Activated T-cell treated with anti-CD3 and anti-CD28 coated beads for 1 hour (primary cell): ENCODE measurements at places on chromosomes 4 and X.

DNA sequence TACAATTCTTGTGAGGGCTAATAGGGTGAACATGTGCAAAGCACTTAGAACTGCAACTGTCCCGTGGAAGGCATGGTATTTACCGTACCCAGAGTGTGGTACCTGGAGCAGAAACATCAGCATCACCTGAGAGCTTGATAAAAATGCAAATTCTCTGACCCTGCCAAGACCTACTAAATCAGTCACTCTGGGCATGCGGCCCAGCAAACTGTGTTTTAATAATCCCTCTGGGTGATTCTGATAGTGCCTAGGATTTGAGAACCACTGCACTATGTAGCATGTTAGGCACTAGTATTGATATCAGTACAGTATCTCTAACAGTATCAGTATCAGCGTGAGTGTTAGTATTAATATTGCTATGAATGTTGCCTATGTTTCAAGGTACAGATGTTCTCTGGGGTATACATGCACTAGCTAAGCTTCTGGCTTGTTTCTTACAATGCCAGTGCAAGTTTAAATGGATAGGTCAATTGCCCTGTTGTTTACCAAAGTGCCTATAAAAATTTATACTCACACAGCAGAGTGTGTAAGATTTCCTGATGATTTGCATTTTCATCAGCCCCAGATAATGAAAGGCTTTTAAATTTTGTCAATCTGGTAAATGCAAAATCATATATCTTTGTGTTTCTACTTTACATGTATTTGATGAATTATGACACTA, 354.0 kb downstream of the HS3ST1 start:
- DNase-seq: no peak

- DNase-seq: no peak
Measured at GRCh38 chr4:189374176-189374575, 566.5 kb upstream of the FRG1 start.

DNA sequence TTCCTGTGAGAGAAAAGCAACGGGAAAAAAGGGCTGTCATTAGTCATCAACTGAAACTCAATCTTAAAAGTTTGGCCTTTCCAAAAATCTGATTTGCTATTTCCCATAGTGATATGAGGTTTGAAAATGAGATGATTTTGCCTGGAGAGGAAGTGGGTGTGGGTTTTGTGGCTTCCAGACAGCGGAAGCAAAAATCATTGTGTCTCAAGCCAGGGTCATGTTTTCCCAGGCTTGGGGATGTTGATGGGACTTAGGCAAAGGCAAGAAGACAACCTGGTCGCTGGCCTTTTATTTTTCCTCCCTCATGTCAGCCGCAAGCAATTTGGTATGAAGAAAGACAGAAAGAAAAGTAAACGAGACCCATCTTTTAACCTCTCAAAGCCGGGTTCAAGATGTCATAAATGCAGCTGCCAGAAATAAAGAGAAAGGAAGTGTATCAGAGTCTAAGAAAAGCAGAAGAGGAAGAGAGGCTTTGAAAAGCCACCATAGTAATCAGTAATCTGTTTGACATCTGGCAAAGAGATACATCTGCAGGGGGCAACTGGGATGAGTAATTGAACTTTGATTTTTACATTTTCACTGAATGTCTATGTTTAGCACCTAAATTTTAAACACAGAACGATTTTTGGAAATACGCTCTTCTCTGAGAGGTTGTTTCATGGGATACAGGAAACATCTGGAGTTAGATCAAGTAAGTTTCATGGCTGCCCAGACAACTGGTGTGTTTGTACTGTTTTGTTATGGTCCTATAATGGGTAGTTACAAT, 521.6 kb upstream of the SLIT2 start:
- DNase-seq: no peak

DNA sequence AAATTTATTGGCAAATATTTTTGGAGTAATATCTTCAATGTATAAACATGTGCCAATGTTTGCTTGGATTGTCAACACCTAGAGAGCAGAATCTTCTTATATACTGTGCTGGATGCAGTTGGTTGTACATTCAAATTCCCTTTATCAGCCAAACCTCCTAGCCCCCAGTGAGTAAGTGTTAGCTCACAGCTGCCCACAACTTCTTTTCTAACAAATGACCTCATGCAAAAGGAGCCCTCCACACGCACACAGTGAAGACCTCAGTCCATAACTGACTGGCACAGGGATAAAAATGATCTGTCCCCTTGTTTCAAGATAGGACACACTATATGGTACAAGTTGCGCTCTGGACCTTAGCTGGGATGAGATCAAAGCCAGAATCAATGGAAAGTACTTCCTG, 458.0 kb upstream of the NWD2 start:
- DNase-seq: no peak

DNA sequence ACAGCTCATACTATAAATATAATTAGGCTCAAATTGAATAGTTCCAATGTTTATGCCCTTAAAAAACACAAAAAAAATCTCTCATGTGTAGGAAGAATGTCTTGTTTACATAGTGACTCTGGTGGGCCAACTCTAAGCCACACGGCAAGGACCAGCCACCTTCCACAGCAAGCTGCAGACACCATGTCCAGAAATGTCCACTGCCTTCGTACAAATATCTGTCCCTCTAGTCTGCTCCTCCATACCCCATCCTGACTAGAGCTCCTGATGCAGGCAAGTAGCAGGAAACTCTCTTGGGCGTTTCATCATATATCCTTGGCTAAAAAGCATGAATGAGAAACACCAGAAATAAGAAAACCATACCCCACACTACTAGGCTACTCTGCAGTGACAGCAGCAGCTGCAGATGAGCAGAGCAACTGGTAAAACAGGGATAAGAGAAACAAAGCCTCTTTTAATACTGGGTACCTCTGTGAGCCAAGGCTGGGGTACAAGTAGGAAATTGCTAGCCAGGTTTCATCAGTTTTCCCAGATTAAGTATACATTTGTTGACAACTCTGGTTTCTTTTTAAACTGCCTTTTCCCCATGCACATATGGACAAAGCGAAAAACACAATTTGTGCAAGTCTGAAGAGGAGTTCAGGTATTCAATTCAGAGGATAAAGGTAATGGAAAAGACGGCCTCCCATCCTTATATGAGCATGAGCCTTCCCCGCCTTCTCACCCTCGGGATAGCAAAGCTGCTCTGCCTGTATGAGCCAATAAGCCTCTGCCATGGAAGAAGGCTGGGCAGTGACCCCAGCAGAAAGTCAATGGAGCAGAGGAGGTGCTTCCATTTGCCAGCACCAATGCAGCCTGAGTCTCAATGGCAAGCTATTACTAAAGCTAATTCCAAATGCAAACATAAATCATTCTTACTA, 245.4 kb downstream of the DCLK2 start:
- DNase-seq: no peak

GRCh38 chrX:24002792-24003191, 24.2 kb downstream of the KLHL15 start:
- no peak for DNase-seq

GRCh38 chr4:47486231-47486673, 1.2 kb downstream of the ATP10D start:
- no peak for DNase-seq

- no peak for DNase-seq
Measured at GRCh38 chrX:30779453-30780030, 109.5 kb downstream of the TAB3 start.

GRCh38 chr4:105470766-105471165, 3.1 kb downstream of the PPA2 start:
- no peak for DNase-seq

GRCh38 chr4:188091-188490, 63.8 kb downstream of the ZNF718 start:
- DNase-seq: no peak

GRCh38 chr4:84808332-84808731, 158.2 kb downstream of the WDFY3 start:
- no peak for DNase-seq
